ACHN (cell line): ENCODE measurements at places on chromosomes 7 and 10.

DNA sequence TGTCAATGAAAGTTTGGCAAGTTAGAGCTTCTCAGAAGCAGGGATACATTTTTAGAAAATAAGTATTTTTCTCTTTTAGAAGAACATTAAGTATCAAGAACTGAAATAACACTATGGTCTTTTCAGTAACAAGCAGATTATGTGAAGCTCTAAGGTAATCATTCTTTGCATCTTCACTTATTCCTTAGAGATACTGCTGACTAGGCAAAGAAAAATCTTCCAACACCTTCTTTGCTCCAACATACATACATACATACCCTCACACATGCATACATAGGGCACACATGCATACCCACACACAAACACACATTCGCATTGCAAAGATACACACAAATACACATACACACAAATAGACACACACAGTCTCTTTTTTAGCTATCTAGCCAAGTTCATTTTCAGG lies 37.8 kb upstream of the CACNB2 start:
- no peak for DNase-seq

DNA sequence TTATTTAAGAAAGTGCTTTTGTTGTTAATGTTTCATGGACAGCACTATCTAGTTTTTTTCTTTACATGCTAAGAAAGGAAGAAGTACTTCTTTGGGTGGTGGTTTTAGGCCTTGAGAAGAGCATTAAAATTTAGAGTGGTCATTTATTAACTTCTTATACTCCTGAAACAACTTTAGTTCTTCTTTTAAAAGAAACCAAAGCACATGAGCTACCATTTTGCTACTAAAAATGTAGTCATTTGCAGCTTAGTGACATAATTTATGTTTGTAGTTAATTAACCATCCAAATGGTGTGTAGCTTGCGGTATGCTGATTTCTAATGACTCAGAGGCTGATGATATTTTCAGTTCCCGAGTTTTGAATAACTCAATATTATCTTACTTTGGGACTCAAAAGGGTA lies 207.5 kb downstream of the BBS9 start:
- DNase-seq, result no peak

GRCh38 chr10:91896212-91896756 lies 13.0 kb downstream of the FGFBP3 start:
- no peak for DNase-seq

- peak; percentile 11 for DNase-seq
Observed at GRCh38 chr7:154640266-154640865, 362.6 kb downstream of the PAXIP1 start.

DNA sequence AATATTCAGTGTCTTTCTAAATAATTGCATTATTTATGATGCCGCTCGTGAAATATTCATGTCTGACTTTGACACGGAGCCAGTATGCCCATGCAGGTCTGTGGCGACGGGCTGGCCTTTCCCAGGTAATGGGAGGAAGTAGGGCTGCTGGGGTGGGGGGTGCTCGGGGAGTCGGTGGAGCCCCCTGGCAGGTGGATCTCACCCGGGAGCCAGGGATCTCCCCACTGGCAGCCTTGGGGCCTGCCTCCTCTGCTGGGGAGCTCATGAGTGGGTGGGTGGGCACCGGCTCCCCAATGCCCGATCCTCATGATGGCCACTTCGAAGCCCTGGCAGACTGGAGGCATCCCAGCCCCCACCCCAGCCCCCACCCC lies 52.8 kb downstream of the PWWP2B start:
- no peak for DNase-seq

DNA sequence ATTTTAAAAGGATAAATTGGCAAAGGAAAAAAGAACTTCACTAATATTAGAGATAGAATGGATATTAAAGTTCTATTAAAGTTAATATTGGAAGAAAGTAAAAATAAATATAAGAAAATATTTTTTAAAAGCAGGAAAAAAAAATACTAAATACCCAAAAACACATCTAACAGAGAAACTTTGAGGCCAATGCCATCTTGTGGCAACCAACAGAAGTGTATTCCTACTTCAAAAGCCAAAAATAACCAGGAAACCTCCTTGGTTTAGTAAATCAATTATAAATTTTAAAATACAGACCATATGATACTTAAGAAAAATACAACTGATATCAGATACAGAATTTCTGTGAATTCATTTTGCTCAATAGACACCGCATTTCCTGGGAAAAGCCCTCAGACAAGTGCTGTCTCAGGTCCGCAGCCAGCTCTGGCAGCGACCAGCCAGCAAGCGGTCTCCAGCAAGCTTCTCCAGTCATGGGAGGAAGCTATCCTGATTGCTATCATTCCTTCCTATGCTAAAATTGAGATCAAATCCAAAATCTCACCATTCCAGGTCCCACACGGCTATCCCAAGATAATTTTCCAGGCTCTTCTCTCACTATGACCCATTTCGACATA lies 65.3 kb downstream of the LMBR1 start:
- DNase-seq, result peak; percentile 55

GRCh38 chr10:64573623-64574325 lies 1052.6 kb downstream of the REEP3 start:
- DNase-seq, result no peak

DNA sequence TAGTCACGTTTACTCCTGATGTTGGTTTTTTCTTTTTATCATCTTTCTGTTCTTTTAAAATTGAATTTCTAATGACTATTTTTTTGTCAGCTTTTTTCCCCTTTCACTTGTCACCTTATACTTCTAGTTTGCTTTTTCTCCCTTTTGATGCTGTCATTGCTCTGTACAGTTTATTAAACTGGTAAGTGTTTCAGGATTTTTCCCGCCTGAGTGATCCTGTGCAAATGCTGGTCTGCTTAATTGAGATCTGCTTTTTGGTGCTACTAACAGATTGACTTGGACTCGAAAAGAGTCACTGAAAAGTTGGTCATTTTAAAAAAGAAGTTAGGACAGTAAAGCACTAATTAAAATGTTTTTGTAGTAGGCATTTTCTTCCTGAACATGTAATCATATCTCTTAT lies 95.2 kb downstream of the PHTF2 start:
- no peak for DNase-seq

GRCh38 chr10:84845628-84846261 lies 517.4 kb downstream of the CCSER2 start:
- DNase-seq, result peak; percentile 34

GRCh38 chr10:119910689-119911088 lies 18.2 kb downstream of the SEC23IP start:
- DNase-seq, result no peak

- no peak for DNase-seq
Observed at GRCh38 chr7:12162415-12163113, 48.5 kb upstream of the TMEM106B start.

- no peak for DNase-seq
Observed at GRCh38 chr10:71135236-71135635, 77.1 kb upstream of the UNC5B start.

DNA sequence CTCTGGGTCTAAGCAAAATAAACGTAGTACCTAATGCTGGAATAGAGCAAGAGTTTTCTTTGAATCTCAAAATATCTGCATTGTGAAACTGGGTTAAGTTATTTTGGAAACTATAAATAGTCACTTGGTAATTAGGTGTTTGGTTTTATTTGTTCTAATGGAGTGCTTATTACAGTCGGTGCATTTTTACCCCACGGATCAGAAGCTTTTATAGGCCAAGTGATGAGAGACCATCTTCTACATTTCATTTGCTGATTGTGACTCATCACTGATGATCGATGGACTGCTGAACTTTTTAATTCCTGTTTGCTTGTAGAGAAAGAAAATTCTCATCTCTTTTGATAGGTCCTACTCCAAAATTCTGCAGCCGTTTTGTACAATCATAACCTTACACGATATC lies 28.2 kb downstream of the MGMT start:
- DNase-seq, result no peak

DNA sequence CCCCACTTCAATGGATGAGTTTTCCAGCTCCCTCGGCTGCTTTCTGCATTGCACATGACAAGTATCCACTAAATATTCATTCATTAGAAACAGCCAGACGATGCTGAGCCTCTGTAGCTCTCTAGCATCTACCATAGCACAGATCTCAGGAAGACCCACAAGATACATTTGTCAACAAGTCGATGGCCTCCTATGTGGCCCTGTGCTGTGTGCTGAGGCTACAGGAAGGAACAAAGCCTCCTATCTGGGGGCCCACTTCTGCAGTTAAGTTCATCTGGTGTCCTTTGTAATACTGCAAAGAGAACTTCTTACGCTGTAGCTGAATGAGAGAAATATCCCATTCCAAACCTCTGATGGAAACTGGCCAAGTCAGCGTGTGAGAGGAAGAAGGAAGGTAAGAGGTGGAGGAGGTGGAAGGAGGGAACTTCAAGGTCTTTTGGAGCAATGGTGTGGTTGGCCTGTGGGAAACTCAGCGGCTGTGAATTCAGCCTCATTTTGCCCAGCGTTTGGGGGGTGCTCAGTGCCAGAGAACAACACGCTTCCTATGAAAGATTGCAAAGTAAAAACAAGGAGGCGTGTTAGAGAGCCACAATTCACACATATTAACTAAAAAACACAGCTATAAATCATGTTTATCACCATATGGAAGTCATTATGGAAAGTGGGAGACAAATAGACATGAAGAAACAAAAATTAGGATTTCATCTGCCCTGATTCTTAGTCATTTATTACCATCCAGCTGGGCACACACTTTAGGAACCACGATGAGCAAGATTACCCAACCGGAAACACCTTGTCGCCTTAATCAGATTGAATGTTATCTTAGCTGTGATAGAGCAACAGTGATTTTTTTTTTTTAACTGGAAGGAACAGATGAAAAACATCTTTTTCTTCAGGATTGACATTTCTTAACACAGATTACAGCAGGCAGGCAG lies 62.2 kb upstream of the USP6NL start:
- DNase-seq, result no peak

GRCh38 chr7:7582596-7582995 lies 15.9 kb downstream of the MIOS start:
- no peak for DNase-seq

DNA sequence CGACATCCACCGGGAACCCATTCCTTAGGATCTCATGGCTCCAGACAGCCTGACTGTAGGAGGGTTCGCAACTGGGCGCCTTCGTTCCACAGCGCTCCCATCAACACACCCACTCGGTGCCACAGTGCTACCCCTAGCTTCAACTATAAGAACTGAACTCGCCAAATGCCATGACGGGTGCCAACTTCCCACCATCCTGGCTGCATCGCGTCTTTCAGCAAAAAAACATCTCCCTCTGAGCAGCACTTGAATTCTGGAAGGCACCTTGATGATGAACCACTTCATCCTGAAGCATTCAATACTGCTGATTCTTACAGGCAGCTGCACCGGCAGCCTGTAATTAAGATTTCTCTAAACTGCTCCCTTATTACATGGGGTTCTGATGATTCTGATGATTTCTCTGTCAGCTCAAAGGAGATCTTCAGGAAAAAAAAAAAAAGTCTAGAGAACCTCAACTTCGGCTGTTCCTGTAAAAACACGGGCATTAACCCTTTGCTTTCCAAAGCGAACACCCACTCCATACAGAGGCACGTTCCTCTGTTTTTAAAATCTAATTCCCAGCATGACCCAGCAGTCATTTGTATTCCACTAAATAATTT lies 1.3 kb downstream of the CYTH3 start:
- peak; percentile 82 for DNase-seq

GRCh38 chr10:77943121-77943901 lies 16.8 kb upstream of the DLG5 start:
- DNase-seq, result peak; percentile 85

- peak; percentile 37 for DNase-seq
Observed at GRCh38 chr10:80491251-80492102, 37.4 kb downstream of the TSPAN14 start.

DNA sequence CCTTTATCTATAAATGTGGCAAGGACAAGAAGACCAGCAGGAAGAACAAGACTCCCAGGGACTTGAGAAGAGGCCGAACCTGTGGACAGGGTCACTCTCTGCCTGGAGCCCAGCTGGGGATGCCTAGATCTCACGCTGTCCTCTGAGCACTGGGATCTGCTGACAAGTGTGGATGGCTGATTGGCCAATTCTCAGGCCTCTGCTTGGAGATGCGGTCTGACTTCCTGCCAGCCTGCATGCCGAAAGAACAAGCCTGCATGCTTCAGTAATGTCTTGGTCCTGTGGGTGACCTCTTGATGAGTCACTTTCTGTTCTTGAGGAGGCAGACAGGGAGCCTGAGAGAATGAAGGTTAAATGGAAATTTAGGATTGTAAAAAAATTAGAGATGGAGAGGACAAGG lies 84.7 kb downstream of the TMEM178B start:
- peak; percentile 100 for DNase-seq

DNA sequence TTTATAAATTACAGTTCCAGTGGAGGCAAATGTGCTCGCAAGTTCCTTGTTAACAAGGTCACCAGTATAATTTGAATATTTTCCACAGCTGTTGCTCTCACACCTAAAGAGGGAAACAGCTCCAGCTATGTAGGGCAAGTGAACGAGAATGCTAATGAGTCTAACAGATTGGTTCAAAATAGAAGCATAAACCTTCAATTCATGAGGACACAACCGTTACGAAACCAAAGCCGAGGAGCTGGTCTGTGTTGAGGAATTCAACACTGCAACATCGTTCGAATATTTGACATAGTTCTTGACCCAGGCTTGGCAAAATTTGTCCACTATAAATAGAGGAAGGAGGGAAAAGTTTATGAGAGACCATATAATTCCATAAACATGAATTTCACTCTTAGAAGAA lies 161.3 kb downstream of the KLF6 start:
- no peak for DNase-seq

DNA sequence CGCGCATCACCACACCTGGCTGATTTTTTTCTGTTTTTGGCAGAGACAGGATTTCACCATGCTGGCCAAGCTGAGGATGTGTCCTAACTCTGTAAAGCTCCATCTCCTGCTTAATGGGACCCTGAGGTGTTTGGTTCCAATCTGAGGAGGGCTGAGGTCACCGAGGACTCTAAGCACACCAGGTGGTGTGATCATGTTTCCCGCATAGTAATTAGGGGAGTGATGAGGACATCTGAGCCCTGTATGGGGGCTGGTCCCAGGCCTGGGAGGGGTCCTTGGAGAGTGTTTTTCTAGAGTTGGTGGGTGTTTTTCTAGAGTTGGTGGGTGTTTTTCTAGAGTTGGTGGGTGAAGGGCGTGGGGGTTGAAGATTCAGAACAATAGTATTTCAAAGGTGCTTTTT lies 3.0 kb upstream of the ABHD11 start:
- no peak for DNase-seq

- DNase-seq, result no peak
Observed at GRCh38 chr7:65354263-65354662, 19.4 kb upstream of the ZNF92 start.

DNA sequence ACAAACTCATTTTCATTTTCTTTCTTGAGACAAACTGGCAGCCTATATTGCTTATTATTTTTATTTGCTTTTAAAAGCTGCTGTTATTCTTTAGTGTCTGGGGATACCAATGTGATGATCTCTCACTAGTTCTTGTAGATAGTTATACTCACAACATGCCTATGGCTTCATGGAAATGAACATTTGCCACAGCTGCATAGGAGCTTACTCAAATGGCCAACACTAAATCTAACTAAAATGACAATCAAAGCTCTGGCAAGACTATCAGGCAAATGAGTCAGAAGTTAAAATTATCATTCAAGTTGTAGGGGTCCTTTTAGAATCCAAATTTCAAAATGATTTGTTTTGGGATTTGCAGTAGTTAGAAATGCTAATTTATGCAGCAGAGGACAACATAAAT lies 225.9 kb downstream of the ANK3 start:
- no peak for DNase-seq
